ENCODE measurements at places on chromosomes 2 and 18.
A peak's percentile ranks its signal among the peaks of the same experiment; 100 is the strongest.

DNA sequence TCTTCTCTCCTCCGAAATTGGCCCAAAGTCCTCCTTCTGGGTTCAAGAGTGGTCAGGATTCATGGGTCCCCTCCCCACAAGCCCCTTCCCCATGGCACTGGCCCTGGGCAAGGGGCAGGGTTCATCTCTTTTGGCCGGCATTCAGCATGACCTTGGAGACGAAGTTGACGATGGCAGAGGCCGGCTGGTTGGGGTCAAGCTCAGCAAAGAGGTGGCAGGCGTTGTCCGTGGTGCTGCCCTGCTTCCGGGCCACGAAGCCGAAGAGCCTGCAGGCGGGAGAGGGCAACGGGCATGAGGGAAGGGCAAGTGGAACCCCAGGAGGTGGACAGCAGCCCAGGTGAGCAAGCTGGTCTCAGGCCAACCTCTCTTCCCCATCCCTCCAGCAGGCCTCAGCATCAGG is 198.5 kb downstream of the TNS1 start:
- DNase-seq: no peak

DNA sequence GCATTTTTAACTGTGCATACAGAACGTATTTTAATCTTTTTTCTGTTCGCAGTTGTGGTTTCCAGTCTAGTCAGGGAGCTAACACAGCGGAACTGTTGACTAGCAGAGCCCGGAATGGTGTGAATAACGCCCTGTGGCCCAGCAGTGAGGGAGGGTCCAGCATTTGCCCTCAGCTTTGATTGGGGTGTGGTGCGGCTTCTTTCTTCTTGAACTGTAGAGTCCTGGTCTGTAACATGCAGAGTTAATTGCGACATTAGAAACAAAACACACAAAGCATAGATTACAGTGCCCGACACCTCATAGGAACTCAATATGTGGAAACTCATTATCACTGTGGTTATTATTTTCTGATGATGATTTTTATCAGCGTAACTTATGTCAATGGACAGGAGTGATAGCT is 253.6 kb downstream of the SOX11 start:
- DNase-seq: no peak

- no peak for DNase-seq
These were observed 1075.4 kb upstream of the ZEB2 start for GRCh38 chr2:145595296-145595695.

DNA sequence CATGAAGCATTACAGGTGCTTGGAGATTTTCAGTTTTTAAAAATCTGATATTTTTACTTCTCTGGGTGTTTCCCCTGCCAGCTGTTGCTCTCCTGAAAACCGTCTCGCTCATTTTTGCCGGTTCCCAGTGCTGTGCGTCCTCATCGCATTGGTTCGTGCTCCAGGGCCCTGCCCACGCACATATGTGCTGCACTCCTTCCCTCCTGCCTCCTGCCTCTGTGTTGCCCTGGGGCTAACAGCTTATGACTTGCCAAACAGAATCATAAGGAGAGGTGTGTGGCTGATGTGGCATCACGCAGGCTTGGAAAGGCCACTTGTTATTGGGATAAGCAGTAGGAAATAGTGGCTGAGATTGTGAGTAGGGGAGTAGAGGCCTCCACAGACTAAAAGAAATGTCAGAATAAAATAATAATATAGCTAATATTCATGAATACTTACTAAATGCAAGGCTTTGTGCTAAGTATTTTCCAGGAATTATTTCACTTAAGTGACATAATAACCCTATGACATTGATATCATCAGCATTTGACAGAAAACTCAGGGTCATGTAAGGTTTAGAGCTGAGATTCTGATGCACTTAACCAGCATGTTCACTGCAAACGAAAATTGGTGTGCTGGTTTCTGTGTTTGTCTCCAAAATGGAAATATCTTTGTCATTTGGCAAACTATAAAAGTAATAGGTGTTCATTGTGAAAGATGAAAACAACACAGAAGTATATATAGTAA is 53.5 kb downstream of the SLC4A1AP start:
- DNase-seq: no peak

GRCh38 chr2:68258851-68259250 is 6.5 kb upstream of the PPP3R1 start:
- DNase-seq: no peak

GRCh38 chr2:193783681-193784080 is 1588.9 kb upstream of the TMEFF2 start:
- DNase-seq: no peak

GRCh38 chr2:88329815-88330603 is 122.5 kb downstream of the FOXI3 start:
- DNase-seq: peak; percentile 50

GRCh38 chr2:63553049-63553448 is 35.2 kb downstream of the WDPCP start:
- no peak for DNase-seq

GRCh38 chr18:42578792-42579191 is 536.7 kb downstream of the RIT2 start:
- no peak for DNase-seq

- no peak for DNase-seq
These were observed 15.4 kb upstream of the ATP6V1B1 start for GRCh38 chr2:70920367-70920715.

GRCh38 chr2:233198026-233198425 is 53.4 kb upstream of the ATG16L1 start:
- DNase-seq: no peak

DNA sequence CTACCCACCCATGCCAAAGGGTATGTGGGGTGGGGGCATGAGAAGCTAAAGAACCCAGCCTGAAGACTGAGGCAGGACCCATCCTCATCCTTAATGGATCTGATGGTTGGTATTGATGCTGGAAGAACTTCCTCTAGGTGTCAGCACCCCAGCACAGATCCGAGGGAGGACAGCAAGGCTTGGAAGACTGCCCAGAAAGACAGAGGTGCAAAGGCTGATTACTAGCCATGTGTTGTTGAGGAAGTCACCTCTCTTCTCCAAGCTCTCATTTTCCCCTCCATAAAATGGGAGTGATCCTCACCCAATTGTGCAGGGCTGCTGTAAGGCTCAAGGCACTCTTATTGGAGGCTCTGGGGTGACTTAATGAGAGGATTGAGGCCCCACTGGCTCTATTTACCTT is 256.5 kb downstream of the CELF4 start:
- no peak for DNase-seq

- DNase-seq: no peak
These were observed 113.4 kb downstream of the RTP5 start for GRCh38 chr2:241982706-241983570.

GRCh38 chr2:85561280-85562212 is at the start of gene GGCX:
GGCX (minus strand) TSS chr2:85561493; CDS start chr2:85561428, 65 bp downstream.
- DNase-seq: peak; percentile 93

DNA sequence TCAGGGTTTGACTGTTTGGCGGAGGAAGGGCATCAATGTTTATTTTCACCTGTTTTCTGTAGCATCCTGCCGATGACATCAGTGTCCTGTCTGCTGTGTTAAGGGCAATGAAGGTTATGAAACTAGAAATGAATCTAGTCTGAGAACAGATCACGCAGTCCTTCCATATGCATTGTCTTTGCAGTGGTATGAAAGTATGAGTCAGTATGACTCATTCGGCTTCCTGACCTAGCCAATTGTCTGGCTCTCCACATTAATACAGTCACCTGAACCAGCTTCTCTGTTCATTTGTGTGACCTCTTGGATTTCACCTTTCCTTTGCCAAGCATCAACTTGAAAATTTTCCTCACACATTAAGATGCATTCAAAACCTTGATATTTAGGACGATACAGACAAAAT is 353.8 kb downstream of the RND3 start:
- peak; percentile 8 for DNase-seq

DNA sequence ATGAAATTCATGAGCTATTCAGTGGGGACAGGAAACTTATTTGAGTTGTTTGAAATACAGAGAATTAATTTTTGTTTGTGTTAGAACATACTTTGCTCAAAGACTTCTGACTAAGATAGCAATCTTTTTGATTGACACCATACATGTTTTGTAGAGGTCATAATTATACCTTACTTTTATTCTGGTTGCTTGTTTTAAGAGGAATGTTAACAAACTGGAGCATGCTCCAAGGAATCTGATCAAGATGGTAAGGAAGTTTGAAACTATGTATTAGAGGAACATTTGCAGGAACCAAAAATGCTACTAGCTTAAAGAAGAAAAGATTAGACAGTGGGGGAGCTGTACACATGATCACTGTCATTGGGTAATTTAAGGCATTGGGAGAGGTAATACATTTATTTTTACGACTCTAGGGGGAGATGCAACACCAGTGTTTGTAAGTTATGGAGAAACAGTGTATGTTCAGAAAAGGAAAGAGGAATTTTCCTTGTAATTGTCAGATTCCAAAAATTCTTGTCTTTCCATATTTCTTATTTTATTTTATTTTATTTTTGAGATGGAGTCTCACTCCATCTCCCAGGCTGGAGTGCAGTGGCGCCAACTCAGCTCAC is 8.0 kb downstream of the AGFG1 start:
- no peak for DNase-seq

DNA sequence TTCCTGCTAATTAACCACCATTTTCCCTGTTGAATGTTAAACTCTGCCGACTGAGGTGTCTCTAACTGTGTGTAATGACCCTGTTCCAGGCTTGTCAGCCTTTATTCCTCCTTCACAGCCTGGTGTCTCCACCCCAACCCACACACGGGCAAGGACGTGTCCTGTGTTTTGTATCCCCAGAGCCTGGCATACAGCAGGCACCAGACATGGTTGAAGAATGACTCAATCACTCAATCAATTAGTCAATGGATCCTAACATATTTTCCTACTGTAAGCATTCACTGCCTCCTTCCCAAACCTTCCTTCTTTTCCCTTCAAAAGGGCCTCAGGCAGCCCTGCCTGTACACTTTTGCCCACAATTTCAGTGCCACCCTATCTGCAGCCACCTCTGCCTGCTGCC is 2.7 kb upstream of the TNS1 start:
- DNase-seq: no peak

DNA sequence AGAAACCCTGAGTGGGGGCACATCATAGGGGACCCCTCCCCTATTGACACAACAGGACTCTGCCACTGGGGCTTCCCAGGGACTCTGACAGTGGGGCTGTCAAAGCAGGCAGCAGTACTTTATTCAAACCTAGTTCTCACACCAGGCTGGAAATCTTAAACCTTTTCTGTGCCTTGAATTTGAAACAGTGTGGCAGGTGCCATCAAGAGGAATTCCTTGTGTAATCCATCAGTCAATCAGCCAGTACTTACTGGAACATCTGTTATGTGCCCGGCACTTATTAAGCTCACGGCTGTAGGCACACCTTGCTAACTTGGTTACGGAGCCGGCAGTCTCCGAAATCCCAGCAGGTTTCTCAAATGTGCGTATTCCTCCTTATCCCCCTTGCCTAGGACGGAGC is 12.0 kb downstream of the GLI2 start:
- no peak for DNase-seq

- no peak for DNase-seq
These were observed 87.8 kb downstream of the SLC5A7 start for GRCh38 chr2:108074150-108074549.

DNA sequence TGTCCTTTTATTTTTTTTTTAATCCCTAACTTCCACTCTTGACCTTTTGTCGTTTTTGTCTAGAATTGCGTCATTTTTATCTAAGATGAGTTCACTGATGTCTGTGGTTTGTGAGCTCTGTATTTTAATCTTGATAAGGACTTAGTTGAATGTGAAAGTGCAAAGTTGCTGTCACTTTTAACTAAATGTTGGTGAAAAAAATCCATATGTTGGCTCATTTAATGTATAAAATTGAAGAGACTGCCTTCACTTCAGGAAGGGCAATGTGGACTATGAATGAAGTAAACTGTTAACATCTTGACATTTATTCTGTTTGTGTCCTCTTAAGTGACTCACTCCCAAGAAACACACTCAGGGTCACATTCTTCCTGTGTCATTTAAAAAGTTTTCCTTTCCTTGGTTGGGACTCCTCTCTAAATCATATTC is 256.6 kb upstream of the RASGRP3 start:
- no peak for DNase-seq

- no peak for DNase-seq
These were observed 238.0 kb downstream of the UBE2E3 start for GRCh38 chr2:181218401-181218821.

DNA sequence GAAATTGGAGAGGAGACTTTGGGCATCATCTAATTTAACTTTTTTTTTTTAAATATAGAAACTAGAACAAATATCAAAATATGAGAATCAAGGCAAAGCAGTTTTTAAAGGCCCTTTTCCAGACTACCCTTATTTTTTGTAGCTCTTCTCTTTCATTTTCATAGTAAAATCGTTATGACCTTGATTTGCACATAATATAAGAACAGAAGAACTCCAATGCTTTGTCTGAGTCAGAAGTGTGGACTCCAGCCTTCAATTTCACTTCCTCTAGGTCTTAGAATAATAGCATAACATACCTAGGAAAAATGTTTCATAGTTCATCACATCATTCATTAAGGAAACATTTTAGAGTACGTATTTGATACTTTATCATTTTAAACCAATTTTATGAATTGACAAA is 74.4 kb downstream of the ANKRD12 start:
- no peak for DNase-seq

DNA sequence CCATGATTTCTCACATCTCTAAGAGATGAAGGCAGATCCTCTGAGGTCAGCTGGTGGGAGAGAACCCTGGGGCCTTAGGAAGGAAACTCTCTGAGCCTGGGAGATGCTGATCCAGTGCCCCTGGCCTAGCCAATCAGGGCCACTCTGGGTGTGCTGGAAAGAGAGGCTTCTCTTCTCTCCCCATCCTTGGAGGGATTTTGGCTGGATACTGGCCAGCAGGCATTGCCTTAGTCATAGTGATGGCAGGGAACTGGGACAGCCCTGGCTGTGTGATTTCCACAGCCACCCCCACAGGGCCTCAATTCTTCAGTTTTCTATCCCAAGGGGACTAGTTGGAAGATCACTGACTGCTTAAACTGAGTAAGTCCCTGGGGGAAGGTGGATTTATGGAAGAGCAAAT is 26.6 kb upstream of the PLB1 start:
- DNase-seq: no peak

- no peak for DNase-seq
These were observed 59.7 kb upstream of the SALL3 start for GRCh38 chr18:78919956-78920355.

DNA sequence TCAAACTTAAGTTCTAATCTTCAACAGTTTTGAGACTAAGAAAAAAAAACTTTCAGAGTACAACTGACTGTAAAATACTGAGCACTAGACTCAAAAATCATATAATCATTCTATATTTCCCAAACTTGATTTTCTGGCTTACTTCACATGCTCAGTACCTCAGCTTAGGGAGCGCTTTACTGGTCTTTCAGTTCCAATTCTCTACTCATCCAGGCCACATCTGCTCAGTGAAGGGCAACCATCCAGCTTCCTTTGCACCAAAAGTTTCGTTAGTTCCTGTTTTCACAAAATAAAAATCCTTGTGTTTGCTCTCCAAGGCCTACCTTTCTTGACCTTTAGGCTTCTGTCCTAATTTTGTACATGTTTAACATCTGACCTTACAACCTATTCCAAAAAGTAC is 287.6 kb upstream of the LRRTM1 start:
- no peak for DNase-seq

Data from HEK293T (cell line).